Anterior cingulate cortex (tissue), 58 donors: ENCODE measurements at places on chromosomes 1 and 21.

DNA sequence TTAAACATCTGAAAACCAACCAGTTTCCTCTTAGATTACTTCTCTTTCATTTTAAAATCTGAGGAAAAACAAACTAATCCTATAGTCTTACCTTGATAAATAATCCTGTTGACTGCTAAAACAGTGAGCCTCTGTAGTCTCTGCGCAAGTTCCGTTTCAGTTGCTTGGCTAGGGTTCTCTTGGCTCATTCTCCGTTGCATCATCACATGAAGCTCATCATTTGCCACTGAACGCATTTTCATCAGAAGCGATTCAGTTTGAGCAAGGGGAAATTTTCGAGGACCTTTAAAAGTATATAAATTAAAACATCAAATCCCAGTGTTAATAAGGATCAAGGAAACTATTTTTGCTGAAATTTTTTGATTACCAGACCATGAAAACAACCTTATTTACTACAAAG lies 96.7 kb upstream of the GNG4 start:
- DNase-seq, result no peak

DNA sequence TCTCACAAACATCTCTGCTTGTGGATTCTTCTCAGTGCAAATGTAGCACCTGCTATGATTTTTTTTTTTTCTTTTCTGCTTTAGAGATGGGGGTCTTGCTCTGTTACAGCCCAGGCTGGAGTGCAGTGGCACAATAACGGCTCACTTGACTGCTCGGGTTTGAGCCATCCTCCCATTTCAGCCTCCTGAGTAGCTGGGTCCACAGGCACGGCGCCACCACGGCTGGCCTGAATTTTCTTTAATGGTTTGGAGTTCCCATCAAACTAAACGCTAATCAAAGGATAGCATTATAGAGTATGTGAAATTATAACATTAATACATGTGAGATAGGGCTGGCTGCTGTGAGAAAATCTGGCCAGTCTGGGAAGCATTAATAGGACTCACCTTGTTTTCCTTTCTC lies 7.2 kb upstream of the PTGER3 start:
- DNase-seq, result no peak

DNA sequence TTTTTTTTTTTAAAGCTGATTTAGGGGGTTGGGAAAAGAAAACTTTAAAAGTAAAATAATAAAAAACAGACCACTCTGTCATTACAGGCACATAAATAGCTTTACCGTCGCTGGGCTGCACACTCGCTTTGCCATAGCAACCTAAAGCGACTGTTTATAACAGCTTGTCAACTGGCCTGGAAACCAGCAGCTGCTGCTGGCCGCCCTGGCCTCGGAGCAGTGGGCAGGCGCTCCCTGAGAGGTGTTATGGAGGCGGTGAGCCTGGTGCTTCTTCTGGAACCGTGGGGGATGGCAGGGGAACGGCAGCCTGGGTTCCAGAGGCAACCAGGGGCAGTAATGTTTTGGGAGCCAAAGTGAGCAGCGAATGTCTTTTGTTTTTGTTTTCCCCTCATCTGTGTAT lies 45.7 kb downstream of the ATP2B4 start:
- no peak for DNase-seq

DNA sequence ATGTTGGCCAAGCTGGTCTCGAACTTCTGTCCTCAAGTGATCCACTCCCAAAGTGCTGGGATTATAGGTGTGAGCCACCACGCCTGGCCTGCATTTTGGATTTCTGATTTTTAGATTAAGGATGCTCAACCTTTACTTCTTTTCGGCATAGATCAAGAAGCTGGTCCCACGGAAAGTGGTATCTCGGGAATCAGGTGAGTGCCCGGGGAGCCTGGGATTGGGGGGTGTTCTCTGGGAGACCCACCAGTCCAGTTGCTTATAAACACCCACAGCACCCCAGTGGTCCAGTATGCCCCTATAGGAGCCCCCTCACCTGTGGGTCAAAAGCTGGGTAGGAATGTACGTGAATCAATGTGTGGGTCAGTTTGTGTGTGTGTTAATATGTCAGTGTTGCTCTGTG lies 3.2 kb downstream of the SH3D21 start:
- DNase-seq, result no peak

DNA sequence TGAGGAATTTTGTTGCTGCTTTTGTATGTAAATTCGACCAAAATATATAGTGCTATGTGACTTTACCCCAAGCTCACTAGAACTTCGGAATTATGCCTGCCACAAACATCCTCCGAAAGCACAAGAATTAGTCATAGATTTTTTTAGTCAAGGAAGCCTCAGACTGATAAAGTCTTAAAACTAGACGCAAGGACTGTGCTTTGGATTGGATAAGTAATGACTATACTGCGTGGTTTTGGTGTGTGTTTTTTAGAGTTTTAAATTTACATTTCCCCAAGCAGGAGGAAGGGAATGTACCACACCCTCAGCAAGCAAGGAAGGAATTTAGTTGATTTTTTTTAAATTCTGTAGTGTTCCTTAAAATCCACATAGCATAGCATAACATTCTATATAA lies 10.3 kb downstream of the WLS start:
- no peak for DNase-seq

- DNase-seq, result no peak
Observed at GRCh38 chr1:49046305-49046704, 269.6 kb upstream of the BEND5 start.

- DNase-seq, result no peak
Observed at GRCh38 chr1:98210064-98210463, 289.2 kb upstream of the DPYD start.

DNA sequence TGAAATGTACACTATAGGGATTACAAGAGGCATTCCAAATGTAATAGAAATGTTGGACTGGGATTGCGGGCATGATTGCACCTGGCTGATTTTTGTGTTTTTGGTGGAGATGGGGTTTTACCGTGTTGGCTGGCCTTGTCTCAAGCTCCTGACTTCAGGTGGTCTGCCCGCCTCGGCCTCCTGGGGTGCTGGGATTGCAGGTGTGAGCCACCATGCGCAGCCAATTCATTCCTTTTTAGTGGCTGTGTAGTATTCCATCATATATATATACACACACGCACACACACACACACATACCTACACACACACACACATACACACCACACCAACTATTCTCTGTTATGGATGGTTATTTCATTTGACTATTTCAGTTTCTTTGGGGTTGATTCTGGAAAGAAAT lies 4.7 kb upstream of the ATP6V1G3 start:
- DNase-seq, result no peak

DNA sequence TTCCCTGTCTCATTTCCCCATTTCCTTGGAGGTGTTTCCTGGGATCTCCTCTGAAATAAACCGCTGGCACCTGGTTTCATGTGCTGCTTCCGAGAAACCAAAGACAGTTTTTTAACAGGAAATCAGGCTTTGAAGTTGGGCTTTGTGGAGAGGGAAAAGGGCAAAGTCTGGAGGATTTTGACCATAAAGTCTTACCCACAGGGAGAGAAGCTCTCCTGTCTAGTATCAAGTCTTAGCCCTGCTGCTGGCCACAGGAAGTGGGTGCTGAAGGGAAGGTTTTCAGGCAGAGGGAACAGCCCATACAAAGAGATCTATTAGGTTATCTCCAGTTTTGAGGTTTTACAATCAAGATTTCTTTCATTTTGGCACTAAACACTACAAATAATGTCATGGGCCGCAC lies 29.3 kb downstream of the SLC5A9 start:
- no peak for DNase-seq

GRCh38 chr1:241860922-241861321 lies 12.9 kb downstream of the EXO1 start:
- no peak for DNase-seq

GRCh38 chr1:52665006-52665941 lies 32.3 kb downstream of the SHISAL2A start:
- DNase-seq, result no peak

DNA sequence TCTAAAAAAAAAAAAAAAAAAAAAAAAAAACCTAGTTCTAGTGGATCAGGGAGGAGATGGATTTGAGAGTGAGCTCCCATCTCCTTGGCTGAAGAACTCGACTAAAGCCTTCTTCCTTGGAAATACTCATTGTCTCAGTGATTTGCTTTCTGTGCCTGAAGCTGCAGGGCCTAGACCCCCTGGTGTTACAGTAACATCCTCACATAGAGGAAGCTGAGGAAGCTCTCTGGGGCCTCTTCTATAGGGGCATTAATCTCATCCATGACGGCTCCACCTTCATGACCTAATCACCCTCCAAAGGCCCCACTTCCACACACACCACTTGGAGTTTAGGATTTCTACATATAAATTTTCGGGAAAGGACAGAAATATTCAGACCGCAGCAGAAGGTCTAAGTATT lies 95.9 kb upstream of the ETS2 start:
- DNase-seq, result no peak

DNA sequence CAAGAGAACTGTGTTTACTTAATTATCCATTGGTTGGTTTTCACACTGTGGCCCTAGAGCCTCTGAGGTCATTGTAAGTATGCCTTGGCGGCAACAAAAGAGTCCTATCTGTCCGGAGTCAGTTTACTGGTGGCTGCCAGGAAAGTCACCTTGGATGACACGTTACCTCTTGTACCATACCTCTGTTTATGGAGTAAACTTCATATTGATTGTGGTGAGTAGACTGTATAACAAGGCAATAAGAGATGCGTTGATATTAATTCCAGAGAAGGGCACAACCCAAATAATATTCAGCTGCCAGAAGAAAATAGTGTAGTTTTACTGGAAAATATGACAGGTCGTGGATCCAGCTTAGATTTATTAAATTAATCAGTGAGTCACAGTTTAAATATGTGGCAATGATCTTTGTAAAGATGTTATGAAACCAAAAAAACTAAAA lies 20.4 kb upstream of the KIF14 start:
- no peak for DNase-seq

- no peak for DNase-seq
Observed at GRCh38 chr1:63991685-63992084, 211.7 kb upstream of the UBE2U start.

DNA sequence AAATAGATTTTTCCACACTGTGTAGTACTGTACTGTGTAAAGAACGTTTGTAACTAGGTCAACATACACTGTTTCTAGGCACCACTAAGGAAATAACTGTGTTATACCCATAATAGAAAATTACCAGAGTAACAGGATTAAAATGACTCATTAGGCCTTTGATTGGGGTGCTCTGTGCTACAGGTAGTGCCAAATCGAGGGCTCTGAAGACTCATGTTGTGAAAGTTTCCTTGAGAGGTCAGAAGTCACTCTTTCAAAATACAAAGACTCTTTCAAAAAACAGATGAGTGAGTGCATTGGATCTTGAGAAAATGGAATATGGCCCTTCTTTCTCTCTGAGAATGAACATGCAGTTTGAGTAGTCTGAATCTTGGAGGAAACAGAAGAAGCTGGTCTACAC lies 143.0 kb downstream of the MRPL39 start:
- no peak for DNase-seq

DNA sequence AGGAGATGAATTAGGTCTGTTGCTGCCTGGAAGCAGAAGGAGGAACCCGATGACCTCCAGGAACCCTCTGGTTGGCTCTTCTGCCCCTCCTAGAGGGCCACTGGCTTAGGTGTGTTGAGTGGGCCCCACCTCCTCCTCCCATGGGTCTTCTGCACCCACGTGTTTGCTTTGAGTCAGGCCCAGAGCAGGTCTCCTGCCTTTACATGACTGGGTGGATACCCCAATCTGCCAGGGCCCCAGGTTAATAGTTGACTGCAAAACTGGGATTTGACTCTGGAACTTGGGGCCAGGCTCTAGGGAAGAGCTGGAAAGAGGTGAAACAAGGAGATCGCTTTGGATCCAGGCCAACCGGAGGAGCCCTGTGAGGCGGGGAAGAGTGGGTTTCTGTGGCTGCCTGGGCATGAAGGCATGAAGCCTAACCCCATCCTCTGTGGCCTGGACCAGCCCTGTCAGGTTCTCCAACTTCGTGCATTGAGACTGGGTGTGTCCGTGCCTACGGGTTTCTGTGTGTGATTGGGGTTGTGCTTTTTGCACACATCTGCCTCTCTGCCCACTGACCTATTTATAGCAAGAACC lies 7.8 kb upstream of the LAD1 start:
- no peak for DNase-seq

DNA sequence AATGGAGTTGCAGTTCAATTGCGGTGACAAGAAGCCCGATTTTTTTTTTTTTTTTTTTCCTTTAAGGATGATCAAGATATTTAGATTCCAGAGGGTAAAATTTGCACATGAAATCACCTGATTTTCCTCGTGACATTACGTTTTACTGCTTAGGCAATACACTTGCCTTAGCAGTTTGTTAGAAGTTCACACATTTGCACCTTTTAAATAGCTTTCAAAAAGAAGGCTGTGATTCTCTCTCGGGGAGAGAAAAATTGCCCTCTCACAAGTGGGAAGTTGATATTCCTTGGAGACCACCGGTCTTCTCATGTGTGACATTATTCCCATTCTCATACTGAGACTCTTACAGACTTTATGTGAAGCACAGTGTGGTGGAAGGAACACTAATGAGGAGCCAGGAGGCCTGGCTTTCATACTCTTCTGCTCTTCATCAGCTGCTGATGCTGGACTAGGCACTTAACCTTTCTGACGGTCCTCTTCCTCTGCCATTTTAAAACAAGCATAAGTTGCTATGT lies 69.8 kb upstream of the HSPA13 start:
- no peak for DNase-seq

DNA sequence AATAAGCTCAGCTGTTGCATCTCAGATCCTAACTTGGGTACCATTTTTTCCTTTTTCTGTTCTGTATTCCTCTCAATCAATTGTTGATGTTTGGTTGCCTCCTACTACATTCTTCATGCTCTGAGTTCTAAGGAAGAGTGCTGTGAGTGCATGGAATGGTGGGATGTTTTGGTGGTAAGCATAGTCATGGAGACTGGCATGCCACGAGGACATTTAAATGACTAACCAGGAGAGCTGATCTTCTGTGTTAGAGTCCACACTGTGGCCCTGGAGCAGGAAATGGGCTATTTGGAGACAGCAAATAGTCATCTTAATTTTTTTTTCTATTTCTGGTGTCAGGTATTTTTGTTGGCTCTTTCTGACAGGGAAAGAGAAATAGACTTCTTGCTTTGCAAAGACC lies 69.5 kb upstream of the HSD17B7 start:
- no peak for DNase-seq
